ENCODE measurements at places on chromosomes 11 and 22.

DNA sequence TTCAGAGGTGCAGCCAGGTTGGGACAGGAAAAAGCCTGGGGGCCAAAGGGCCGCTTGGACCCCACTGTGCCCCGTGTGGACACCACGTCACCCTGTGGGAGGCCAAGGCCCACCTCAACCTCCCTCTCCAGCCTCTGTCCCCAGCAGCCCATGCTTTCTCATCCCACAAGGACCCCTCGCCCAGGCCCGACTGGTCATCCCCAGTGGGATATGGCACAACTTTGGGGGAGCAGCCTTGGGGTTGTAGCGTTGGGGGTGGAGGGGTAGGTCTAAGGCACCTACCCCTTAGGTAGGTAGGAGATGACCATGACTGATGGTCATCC, 44.0 kb downstream of the IGF2 start:
- DNase-seq = no peak

- no peak for DNase-seq
Measured at GRCh38 chr11:17988465-17988864, 24.4 kb downstream of the SERGEF start.

DNA sequence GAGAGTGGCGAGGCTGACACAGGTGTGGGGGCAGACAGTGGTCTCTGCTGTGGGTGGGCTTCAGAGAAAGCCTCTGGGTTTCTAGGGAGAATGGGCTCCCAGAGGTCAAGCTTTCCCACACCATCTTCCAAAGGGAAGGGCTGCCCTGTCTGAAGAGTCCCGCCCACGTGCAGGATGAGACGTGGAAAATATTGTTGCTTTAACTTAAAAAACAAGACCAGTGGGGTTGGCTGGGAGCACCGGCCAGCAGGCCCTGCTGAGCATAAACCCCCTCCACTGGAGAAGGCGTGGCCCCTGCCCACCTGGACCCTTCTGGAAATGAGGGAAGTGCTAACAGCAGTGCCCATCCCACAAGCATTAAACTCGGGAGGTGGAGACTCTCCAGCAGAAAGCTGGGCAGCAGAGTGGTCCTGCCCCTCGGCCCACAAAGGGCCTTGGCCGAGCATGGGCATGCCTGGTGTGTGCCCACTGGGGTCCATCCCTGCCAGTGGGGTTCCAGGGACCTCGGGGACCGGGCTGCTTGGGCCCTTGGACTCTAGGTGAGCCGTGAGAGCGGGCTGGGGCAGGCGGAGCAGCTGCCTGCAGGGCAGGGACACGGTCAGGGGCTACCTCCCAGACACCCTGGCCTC, 15.4 kb downstream of the SELENOO start:
- no peak for DNase-seq

DNA sequence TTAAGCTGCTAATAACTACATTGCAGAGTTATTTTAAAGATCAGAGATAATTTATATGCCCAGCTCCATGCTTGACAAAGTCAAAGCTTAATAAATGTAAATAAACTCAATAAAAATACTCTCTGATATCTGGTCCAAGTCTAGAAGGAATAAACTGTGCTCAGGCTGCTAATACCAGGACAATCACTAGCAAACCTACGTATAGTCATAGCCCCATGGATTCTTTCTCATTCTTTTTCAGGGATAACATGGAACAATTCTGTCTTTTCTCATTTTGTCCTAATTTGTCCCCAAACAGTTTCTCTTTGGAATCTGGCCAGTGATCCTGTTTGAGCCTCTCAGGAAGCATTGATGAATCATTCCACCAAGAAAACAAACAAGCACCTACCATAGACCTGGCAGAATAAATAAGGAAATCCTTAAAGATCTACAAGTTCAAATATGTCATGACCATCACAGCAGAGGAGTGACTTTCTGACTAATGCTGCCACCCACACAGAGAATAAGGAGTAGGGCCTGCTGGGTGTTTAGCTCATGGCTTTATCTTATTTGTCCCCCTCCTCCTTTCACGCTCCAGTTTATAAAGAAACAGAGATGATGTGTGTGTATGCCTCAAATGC, 14.1 kb upstream of the B3GNT6 start:
- no peak for DNase-seq

GRCh38 chr11:122594986-122595645, 60.4 kb upstream of the UBASH3B start:
- DNase-seq = no peak

- no peak for DNase-seq
Measured at GRCh38 chr11:77598195-77598594, 8.4 kb downstream of the AQP11 start.

DNA sequence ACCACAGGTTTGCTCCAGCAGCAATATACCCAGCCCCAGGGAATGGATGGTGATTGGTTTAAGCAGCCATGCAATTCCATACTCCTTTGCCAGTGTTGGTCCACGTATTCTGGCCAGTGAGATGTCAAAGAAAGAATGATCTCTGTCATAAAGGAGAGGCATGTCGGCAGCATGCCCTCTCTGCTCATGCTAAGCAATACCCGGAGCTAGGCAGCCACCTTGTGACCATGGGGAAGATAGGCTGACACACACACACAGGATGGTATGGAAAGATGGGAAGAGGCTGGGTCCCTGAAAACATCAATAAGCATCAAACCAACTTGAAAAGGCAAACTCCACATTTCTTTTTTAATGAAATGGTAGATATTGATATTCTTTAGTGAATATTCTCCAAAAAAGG, 5.1 kb downstream of the ABCC8 start:
- DNase-seq = no peak

DNA sequence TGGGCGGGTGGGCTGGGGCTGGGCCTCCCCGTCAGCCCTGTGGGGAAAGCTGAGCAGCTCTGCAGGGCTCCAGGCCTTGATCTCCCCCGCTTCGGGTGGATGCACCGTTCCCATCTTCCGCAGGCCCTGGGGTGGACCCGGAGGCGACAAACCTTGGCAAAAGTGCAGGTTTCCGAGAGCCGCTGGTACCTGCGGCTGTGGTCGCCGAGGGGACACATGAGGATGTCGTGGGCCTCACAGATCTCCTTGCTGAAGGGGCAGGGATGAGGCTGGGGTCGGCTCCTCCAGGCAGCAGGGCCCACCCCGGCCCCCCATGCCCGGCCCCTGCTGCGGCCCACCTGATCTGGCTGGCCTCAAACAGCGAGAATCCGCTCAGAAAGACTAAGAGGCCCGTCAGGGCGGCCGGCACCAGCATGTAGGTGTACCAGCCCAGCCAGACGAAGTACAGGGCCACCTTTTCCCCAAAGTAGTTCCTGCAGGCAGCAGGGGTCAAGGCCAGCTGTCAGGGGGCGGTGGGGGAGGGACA, 11.8 kb downstream of the ANO9 start:
- no peak for DNase-seq

DNA sequence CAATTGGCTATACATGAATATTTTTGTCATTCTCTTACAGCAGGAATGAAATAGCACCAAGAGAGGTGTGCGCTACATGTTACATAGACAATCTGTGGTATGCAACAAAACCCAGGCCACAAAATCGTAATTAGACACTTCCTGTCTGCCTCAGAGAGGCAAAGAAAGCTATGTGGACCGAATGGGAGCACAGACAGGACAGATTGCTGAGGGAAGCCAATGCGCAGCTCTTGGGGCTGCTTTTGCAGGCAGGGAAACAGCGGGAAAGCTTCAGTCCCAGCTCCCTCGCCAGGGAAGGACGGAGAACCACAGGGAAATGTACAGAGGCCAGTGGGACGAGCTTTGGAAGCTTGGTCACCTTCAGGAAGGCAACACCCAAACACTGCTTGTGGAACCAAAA, 40.9 kb downstream of the SERPINH1 start:
- no peak for DNase-seq

DNA sequence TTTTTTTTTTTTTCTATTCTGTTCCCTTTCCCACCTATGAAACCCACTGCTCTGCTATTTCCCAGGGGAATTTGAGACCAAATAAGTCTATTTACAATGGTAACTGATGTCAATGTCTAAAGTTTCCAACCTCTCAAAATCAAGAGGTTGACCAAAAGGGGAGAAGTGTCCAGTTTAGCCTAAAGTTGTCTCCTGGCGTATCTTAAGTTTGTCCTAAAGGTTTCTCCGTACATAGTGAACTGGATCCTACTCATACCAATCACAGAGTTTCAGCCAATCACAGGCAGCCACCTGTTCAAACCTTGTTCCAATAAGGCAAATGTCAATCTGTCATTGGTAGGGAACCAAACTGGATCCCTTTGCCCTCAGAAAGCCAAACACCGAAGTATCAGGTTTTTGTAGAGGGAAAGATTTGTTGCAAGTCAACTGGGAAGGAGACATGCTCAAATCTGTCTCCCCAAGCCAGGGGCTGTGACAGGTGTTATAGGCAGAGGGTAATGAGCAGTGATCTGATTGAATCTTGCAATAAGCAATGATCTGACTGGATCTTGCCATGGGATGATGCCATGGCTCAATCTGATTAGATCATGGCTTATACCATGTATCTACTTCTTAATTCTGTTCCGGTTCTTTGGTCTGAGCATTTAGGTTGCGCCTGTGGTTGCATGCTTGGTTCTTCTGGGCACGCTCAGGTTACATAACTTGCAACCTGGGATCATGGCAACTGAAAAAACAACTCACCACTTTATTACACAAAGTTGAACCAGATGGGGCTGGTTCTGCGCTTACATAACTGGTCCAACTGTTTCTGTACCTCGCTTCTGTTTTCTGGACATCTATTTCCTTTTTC, 1.1 kb upstream of the VPS37C start:
- DNase-seq = no peak

DNA sequence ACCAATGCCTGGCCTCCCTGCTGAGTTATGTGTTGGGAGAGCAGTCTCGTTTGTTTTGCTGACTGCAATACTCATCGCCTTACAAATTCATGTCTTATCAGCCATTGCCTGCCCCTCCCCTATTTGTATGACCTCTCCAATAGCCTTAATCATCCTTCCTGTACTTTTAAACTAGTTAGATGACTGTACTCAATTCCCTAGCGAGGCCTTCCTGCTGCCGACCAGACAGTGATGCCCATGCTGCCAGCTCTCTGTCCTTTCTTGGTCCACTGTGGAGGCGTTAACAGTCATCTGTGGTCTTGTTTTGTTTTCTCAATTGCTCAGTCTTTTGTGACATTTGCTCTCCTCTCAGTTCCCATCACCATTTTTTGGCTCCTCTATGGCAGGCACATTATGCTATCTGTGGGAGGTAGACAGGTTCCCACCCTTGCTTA, 20.3 kb upstream of the YPEL1 start:
- DNase-seq = no peak

- DNase-seq = no peak
Measured at GRCh38 chr11:9747229-9747628, 83.4 kb downstream of the SWAP70 start.

DNA sequence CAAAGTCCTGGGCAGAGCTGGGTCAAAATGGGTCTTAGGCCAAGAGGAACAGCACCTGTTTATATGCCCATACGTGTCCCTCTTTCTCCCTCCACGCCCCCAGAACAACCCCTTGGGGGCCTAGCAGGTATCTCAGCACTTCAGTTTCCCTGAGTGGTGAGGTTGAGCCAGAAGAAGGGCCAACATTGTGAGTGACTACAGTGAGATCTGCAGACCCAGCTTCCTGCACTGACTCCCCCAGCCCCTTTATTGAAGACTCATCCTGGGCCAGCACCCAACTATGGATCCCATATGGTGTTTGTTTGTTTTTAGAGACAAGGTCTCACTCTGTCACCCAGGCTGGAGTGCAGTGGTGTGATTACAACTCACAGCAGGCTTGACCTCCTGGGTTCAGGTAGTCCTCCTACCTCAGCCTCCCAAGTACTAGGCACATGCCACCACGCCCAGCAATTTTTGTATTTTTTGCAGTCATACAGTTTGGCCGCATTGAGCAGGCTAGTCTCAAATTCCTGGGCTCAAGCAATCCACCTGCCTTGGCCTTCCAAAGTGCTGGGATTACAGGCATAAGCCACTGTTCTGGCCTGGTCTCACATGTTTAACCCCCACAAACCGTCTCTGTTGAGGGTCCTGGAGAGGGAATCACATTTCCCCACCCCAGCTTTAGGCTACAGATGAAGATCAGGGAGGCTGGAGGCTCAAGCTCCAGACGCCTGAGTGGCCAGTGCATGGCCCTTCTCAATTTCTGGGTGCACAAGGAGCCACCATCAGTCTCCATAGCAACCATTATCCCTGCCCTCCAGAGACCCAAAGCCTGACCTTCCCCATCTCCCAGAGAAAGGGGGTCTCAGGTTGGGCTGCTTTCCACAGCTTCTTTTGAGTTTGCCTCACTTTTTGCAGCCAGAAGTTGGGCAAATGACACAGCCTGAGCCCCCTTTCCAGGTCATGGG, 1.7 kb upstream of the LARGE2 start:
- DNase-seq = no peak

Measured in fibroblast of skin of left quadriceps (primary cell).